ENCODE measurements at places on chromosomes 12 and 14. TPM values are rescaled to one million over a fixed set of nuclear protein-coding genes. Genes with fewer than 3 reads are reported as not detected.

DNA sequence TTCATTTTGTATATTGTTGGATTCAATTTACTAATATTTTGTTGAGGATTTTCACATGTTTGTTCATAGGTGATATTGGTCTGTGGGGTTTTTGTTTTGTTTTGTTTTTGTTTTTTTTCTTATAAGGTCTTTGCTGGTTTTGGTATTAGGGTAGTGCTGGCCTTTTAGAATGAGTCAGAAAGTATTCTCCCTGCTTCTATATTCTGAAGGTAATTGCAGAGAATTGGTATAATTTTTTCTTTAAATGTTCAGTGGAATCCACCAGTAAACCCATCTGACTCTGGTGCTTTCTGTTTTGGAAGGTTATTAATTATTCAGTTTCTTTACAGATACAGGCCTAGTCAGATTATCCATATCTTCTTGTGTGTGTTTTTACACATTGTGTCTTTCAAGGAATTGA lies 8.9 kb downstream of the TOGARAM1 start:
- DNase-seq, result no peak

- no peak for DNase-seq
These were observed 59.6 kb downstream of the DIP2B start for GRCh38 chr12:50564237-50564947.

- no peak for DNase-seq
These were observed 64.8 kb upstream of the BEGAIN start for GRCh38 chr14:100651999-100652508.

- DNase-seq, result no peak
These were observed 78.3 kb upstream of the ANO4 start for GRCh38 chr12:100715976-100716944.

DNA sequence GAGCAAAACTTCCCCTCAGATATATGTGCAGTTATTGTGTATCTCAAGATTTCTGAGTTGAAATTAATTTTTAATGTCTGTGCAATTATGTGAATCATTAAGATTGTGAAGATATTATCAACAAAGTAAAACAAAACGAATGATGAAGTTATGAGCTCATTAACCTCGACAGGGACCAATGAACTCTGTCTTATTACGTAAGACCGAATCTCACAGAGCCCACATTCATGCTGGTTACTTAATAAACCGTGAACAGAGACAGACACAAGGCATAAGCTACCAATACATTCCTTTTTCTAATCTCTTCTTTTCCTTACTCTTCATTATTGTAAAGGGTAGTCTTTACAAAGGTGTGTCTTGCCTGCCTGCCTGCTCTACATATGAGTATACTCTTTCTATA lies 568.7 kb downstream of the RPS29 start:
- no peak for DNase-seq

- no peak for DNase-seq
These were observed 18.5 kb downstream of the MMAB start for GRCh38 chr12:109554761-109555160.

GRCh38 chr12:40192704-40193255 lies 32.0 kb upstream of the LRRK2 start:
- no peak for DNase-seq

DNA sequence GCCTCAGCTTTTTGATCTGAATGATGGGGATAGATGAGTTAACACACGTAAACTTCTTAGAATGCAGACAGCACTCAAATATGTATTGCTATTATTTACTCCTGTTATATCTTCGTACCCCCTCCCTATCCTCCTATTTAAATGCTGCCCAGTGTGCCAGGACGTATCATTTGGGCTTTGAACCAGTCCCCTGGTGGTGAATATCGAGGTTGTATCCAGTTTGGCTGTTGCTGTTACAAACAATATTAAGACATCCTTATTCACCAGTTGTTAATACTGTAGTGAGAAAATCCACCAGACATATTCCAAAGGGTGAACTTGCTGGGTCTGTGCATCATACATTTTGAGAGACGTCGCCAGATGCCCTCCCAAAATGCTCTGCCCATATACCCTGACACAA lies 51.5 kb upstream of the FOXN3 start:
- no peak for DNase-seq

GRCh38 chr14:99333841-99334635 lies 62.0 kb upstream of the BCL11B start:
- DNase-seq, result no peak

DNA sequence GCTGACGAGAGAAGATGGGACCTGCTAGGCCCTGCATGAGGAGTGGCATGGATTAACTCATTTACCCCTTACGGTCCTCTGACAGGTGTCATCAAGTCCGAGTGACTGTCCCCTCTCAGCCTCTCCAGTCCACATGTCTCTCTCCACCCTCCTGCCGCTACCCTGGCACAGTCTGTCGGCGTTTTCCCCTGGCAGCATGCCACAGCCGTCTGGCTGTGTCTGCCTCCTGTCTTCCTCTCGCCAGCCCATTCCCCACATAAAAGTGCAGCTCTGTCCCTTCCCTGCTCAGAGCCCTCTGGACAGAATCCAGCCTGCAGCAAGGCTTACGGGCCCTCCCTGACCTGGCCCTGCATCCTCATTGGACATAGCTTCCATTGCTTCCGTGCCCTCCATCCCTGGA lies 45.6 kb downstream of the UBE3B start:
- no peak for DNase-seq

DNA sequence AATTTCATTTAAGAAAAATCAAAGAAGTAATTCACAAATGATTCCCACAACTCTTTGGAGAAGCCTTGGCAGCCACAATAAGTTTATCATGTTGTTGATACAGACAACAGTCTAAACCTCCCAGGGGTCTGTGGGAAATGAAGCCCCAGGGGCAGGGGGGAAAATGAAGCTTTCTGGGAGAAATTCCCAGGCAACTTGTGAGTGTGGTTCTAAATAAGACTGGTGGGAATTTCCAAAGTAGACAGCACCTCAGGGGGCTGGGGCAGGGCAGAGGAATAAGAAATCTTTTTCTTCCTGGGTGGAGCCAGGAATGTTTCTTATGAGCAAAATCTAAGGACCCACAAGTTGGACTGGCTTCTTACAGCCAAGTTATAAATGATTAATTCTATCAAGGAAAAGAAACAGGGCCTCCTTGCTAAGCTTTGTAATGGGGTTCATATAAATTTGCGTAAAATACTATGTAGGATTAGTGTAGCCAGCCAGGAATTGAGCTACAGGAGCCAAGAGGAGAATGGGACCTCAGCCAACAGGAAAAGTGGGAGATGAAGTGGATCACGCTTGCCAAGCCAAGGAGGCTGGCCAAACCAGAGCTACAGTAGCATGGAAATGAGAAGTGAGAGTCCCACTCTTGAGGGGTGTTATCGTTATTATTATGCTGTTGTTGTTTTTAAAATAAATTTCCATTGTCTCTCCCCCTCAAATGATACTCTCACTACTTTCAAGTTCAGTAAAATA lies 182.9 kb upstream of the FAR2 start:
- DNase-seq, result no peak

- no peak for DNase-seq
These were observed 30.9 kb downstream of the SLC2A3 start for GRCh38 chr12:7905071-7905470.

DNA sequence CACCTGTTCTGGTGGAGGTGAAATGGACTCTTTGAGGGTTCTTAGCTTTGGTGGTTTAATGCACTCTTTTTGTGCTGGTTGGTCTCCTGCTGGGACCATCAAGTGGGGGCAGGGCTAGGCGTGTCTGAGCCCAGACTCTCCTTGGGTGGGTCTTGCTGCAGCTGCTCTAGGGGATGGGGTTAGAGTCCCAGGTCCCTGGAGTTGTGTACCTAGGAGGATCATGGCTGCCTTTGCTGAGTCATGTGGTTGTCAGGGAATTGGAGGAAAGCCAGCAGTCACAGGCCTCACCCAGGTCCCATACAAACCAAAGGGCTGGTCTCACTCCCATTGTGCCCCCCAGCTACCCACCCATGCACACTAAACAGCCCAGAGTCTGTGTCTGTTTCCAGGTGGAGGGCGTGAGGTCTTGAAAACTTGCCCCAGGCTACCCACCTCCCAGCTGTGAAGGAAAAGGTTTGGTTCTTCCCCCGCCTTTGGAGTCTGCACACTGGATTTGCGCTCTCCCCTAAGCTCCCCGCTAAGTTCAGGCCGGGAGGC lies 387.7 kb downstream of the TMTC2 start:
- no peak for DNase-seq

DNA sequence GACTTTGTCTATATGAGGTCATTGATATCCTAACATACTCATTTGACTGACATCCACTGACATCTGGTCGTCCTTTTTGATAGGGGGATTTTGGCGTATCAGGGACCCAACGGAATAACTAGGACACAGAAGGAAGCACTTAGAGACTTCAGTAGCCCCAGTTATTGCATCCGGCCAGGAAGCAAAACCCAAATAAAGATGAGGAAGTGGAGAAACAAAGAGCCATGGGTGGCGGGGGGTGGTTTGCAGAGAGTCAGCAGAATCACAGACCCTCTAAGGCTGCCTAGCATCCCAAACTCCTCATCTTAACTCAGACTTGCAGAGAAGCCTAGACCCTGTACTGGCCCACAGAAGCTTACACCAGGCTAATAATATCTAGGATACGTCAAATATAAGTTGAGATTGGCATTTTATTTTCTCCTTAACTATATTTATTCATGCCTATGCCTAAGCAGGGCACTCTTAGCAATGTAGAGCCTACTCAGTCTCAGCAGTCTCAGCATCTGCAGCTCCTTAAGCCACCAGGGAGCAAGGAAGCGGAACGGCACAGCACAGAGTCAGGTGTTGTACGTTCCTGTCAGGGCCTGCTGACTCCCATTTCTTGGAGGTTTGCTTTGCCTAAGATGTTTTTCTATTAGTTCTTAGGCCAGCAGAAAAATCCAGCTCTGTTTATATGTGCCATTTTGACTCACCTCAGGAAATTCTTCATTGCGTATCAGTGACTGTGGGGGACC lies 45.1 kb downstream of the KCNA1 start:
- DNase-seq, result no peak

DNA sequence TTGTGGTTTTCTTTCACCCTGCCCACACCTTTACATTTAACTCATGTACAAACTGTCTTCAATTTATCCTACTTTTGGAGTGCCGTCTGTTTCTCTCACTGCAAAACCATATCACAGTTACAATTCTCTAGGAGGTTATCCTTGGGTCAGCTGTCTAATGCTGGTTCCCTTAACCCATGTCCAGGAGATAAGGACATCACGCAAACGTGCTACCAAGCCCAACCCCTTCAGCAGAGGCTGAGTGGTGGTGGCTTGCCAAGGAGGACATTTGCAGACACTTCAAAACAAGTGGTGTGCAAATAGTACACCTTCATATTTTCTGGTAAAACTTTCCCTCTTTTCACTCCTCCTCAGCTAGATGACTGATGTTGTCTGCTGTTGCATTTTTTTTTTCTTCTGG lies 167.9 kb downstream of the PAX9 start:
- no peak for DNase-seq

CHST11 gene
- 7.0 TPM for polyA plus RNA-seq

ABHD12B gene
- 0.81 TPM for polyA plus RNA-seq

RPGRIP1 gene
- 0.40 TPM for polyA plus RNA-seq

CAPZA3 gene
- polyA plus RNA-seq, result 0.27 TPM

GRIP1 gene
- 23.0 TPM for polyA plus RNA-seq

DPPA3 gene
- polyA plus RNA-seq, result not detected

BORCS5 gene
- polyA plus RNA-seq, result 8.6 TPM

SYNE3 gene
- polyA plus RNA-seq, result 2.2 TPM

Data from renal cortex interstitium (tissue), 15 donors.